Epithelial cell of umbilical artery (primary cell): ENCODE measurements at places on chromosomes 3 and 15. TPM values are rescaled to one million over a fixed set of nuclear protein-coding genes. Genes with fewer than 3 reads are reported as not detected.

Gene TLR9
- total RNA-seq, result not detected in 2 replicates

Gene PRTG
- total RNA-seq, result 2.9 and 4.7 TPM in 2 replicates

Gene CSTA
- not detected in 2 replicates for total RNA-seq

Gene ARGFX
- not detected in 2 replicates for total RNA-seq

Gene THBS1
- total RNA-seq, result 6,476 and 6,779 TPM in 2 replicates

Gene CCR8
- total RNA-seq, result not detected in 2 replicates

Gene PROS1
- 4.9 and 8.1 TPM in 2 replicates for total RNA-seq

Gene GP5
- total RNA-seq, result not detected in 2 replicates
